Stimulated activated effector memory CD8-positive, alpha-beta T cell treated with anti-CD3 and anti-CD28 coated beads, Interleukin-12 subunit alpha, Interleukin-12 subunit beta, amount 100 ng/mL, for 72 hours (primary cell): ENCODE measurements at places on chromosomes 6 and 20.

DNA sequence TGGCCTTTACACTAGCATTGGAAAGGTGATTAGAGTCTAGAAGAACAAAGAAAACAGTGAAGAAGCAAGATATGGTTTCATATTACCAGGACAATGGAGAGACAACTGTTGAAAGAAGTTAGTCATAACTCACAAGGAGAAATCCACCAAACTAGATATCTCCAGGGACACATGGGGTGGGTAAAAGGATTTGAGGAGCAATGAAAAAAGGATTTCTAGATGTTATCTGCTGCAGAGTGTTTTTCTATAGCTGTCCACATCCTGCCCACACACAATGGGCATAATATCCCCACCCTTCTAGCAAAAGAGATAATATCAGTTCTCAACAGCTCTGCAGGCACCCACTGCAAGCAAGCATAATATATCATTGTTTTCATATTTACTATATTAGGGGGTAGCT, 303.1 kb downstream of the HAO1 start:
- DNase-seq, result no peak

GRCh38 chr6:22424196-22424595, 127.4 kb upstream of the PRL start:
- no peak for DNase-seq

- no peak for DNase-seq
Observed at GRCh38 chr6:156790711-156791319, 13.6 kb downstream of the ARID1B start.

DNA sequence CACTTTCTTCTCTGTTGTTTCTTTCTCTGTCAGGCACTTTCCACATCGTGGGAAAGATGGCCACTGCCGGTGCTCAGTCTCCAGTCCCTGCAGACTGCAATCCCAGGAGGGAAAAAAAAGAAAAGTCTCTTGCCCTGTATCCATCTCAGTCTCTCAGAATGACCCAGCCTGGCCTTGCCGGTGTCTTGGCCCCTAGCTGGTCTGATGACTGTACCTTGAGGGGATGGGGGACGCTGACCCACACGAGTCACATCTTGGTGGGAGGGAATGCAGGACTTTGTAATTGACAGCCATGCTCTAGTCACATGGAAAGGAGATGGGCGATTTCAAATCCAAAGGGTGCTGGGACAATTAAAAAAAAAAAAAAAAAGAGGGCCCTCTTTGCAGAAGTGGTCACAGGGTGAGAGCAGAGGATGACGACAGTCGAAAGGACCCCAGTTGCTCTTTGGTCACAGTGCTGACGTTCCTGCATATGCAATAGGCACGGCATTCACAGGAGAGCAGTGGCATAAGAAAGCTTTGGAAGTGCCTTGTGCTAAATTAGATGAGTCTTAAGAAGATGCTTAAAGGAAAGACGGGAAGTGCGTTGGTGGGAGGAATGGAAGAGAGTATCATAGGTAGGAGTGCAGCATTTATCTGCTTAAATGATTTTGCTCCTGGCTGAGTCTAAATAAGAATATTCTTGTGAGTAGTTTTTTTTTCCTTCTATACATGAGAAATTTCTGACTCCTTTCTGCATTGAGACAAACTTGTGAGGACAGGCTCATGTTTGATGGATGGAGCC, 63.9 kb upstream of the AKAP12 start:
- no peak for DNase-seq

DNA sequence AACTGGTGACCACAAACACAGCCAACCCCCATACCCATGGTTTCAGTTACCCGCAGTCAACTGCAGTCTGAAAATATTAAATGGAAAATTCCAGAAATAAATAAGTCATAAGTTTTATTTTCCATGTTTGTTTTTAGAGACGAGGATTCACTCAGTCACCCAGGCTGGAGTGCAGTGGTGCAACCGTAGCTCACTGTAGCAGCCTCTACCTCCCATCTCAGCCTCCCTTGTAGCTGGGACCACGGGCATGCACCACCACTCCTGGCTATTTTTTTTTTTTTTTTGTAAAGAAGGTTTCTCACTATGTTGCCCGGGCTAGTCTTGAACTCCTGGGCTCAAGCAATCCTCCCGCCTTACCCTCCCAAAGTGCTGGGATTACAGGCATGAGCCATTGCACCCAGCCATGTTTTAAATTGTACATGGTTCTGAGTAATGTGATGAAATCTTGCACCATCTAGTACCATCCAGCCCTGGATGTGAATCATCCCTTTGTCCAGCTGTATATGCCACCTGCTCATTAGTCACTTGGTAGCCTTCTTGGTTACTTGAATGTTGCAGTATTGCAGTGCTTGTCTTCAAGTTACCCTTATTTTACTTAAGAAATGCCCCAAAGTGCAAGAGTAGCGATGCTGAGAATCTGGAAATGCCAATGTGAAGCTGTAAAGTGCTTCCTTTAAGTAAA, 14.5 kb downstream of the CSNK2A1 start:
- DNase-seq, result no peak

- no peak for DNase-seq
Observed at GRCh38 chr20:45085289-45085688, 15.6 kb downstream of the KCNS1 start.

DNA sequence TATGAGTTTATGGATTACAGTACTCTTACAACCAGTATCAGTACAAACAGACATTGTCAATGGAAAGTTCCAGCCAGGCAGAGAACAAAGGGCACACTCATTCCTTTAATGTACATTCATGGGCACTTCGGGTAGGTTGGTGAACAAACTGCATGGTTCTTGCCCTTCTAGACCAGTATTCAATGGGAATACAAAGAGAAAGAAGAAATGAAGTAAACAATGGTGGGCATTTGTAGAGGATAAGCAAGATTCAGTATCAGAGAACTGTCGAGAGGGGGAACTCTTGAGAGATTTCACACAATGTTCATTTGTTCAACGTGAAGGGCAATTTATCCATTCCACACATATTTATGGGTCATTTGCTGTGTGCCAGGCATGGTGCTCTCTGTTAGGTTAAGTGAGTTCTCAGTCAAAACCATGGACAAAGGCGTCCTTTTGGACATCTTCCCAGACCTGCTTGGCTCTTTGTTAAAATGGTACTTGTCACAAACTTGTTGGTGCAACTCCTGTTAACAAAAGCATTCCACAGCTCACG, 714.8 kb downstream of the DHX35 start:
- DNase-seq, result no peak

- DNase-seq, result no peak
Observed at GRCh38 chr6:736657-737446, 43.9 kb upstream of the EXOC2 start.

- no peak for DNase-seq
Observed at GRCh38 chr6:11815231-11815630, 36.6 kb upstream of the ADTRP start.

GRCh38 chr6:28633445-28634215, 107.9 kb downstream of the GPX5 start:
- DNase-seq, result no peak

GRCh38 chr20:24751551-24751950, 197.5 kb upstream of the CST7 start:
- no peak for DNase-seq

GRCh38 chr6:169777896-169778295, 26.5 kb downstream of the ERMARD start:
- no peak for DNase-seq

DNA sequence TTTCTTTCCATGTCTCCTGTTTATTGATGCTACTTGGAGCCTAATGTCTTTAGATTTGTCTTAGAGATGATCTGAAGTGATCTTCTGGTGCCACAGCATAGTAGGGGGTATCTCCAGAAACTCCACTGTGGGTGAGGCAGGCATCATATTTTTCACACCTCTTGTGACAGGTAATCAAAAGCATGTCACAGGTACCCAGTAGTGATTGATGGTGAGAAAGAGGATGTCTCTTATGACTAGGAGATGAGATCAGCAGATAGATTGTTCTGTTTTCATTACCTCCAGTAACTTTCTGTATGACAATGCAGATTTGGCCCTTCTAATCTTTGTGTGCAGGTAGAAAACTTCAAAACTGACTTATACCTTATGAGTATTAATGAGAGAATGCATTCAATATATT, 13.5 kb downstream of the NCOA7 start:
- DNase-seq, result no peak

DNA sequence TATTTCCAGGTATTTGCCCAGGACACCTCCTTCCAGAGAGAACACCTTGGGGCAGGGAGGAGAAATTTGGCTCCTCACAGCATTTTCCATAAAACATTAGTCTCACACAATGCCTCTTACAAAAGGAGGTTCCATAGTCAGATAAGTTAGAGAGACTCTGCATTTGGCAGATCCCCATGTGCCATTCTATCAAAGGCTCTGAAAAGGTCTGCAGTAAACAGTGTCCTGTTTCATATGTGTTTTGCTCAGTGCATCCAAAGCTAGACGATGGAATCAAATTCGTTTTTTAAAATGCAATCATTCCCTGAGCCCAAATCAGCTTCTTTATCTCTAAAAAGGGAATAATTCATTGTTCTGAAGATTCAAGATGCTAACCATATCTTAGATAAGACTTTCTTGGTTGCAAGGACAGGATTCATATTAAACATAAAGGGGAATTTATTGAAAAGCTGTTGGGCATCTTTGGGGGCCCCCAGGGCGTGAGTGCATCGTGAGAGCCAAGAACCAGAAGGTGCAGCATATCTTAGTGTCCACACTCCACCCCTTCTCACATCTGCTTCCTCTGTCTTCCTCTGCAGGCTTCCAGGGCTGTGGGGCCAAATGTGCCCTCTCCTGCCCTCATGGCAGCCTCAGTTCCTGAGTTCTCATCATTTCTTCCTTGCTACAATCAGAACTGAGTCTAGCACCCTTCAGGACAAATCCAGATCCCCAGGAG, 41.4 kb upstream of the MLN start:
- no peak for DNase-seq

GRCh38 chr20:34293589-34293988, 9.6 kb downstream of the AHCY start:
- DNase-seq, result no peak

- no peak for DNase-seq
Observed at GRCh38 chr6:158081657-158081935, 86.5 kb downstream of the SERAC1 start.

- peak; percentile 56 for DNase-seq
Observed at GRCh38 chr6:30322527-30323501, 3.9 kb upstream of the TRIM39 start.

GRCh38 chr6:163346497-163346961, 68.0 kb upstream of the QKI start:
- no peak for DNase-seq

GRCh38 chr6:100839419-100839818, 41.7 kb downstream of the ASCC3 start:
- no peak for DNase-seq

- DNase-seq, result no peak
Observed at GRCh38 chr20:23122321-23122720, 36.2 kb upstream of the CD93 start.

GRCh38 chr20:25274891-25275812, 27.3 kb downstream of the PYGB start:
- DNase-seq, result no peak

DNA sequence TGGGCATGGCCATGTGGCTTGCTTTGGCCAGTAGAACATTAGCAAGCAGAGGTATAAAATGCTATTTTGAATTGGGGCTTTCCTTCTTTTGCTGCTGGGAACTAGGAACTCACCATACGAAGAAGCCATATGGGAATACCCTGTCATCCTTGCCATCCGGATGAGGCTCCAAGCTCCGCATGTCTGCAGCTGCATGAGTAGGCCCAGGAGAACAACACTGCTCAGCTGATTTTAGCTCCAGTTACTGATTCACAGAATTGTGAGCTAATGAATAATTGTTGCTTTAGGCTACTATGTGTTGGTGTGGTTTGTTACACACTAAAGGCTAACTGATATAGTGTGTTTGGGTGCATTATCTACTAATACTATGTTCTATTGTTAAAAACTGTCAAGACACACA, 2.7 kb upstream of the PLCB4 start:
- DNase-seq, result no peak

DNA sequence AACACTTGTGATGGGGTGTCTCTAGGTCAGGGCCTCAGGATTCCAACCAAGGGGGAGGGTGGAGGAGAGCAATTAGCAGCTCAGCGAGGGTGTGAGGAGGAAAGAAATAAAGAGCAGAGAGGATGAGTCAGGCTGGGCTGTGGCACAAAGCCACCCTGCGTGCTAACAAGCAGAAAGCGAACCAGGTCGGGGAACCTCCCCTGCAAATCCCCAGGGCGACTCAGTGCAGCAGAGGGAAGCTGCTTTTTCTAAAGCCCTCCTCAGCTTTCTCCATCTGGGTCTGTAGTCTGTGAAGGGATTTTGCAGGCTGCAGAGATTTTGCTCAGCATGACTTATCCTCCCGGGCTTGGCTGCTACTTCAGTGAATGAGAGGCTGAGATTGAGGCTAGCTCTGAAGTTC, 6.6 kb upstream of the SPO11 start:
- no peak for DNase-seq

GRCh38 chr6:154479771-154480639, 30.5 kb downstream of the CNKSR3 start:
- no peak for DNase-seq

DNA sequence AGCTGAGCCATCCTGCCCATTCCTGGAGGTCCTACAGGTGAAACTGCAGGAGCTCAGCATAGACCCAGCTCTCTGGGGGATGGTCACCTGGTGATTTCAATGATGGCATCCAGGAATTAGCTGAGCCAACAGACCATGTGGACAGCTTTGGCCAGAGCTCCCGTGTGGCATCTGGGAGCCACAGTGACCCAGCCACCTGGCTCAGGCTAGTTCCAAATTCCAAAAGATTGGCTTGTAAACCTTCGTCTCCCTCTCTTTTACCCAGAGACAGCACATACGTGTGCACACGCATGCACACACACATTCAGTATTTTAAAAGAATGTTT, 44.0 kb downstream of the SIRPA start:
- DNase-seq, result no peak

GRCh38 chr6:36692220-36692619, 5.4 kb upstream of the RAB44 start:
- no peak for DNase-seq

DNA sequence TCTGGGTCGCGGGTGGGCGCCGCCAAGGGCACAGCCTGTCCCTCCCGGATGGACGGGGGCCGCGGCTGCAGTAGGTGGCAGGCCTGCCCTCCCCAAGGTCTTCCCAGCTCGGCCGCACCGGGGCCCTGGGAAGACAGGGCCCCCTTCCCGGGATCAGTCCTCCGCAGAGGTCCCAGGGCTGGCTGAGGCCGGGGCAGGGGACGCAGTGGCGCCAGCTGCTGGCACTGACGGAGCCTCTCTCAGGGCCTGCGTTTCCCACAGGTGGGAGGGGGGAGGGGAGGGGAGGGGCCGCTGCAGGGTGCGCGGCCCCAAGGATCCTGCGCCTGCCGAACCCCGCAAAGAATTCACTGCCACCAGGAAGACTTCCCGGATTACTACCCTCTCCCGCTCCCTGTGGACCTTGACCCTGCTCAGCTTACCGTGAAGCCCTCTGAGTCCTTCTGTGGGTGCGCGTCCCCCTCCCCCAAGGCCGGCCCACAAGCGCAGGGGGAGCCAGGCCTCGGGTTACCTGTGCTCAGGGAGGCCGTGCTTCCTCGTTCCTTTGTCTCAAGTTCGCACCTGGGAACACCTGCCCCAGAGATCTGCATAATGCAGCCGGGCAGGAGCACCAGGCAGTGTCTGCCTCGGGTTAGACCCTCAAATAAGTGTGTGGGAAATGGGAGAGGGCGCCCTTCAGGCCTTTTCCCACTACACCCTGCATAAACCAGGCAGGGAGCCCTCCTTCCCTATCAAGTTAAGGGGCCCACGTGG, 5.1 kb downstream of the LZTS3 start:
- no peak for DNase-seq
